Fibroblast of skin of scalp (primary cell): ENCODE measurements at places on chromosomes 13 and 19.

DNA sequence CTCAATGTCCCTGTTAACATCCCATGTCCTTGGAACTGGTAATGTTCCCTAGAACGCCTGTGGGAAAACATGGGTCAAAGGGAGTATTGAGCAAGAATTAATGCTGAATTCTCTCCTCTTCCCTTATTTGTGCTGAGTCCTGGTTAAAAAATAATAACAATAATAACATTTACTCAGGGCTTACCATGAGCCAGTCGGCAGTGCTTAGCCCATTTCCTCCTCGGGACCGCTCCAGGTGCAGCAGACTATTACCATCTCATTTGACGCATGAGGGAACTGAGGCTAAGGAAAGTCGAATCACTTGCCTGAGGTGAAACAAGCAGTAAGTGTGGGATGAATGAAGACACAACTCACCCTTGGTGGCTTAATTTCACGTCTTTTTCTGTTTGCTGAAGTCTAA, 33.6 kb upstream of the SLC15A1 start:
- DNase-seq, result no peak

DNA sequence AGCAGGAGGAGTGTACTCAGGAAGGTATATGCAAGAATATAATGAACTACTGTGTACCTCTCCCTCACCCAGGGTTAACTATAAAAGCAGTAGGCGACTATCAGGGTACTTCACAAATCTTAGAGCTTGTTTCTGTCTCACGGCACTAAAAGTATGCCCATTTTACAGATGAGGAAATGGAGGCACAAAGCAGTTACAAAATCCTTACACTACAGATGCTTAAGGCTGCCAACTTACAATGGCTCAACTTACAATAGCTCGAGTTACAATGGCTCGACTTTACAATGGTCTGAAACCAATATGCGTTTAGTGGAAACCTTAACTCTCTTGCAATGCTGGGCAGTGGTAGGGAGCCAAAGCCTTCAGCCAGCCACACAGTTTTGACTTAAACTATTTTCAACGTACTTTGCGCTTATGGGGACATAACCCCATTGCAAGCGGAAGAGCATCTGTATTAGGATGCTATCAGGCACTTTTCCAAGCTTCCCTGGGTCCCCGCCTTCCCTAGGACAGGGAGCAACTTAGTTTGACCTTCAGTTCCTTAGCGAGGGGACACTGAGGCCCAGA, 4.1 kb downstream of the FCER2 start:
- DNase-seq, result no peak

DNA sequence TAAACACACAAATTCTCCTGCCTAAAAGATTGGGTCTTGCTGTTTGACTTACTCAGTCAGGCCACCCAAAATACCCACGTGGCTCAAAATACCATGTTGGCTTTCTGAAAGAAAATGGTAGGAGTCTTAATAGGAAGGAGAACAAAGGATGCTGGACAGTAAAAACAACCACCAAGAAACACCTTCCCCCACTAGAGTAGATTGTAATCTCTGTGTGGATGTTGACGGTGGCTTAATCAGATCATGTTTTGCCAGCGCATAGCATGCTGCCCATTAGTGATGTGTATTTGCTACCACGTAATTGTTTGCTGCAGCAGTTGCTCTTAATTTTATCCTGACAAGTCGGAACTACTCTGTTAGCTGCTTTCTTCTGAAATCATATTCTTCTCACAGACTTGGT, 1229.3 kb upstream of the SLC10A2 start:
- DNase-seq, result no peak

DNA sequence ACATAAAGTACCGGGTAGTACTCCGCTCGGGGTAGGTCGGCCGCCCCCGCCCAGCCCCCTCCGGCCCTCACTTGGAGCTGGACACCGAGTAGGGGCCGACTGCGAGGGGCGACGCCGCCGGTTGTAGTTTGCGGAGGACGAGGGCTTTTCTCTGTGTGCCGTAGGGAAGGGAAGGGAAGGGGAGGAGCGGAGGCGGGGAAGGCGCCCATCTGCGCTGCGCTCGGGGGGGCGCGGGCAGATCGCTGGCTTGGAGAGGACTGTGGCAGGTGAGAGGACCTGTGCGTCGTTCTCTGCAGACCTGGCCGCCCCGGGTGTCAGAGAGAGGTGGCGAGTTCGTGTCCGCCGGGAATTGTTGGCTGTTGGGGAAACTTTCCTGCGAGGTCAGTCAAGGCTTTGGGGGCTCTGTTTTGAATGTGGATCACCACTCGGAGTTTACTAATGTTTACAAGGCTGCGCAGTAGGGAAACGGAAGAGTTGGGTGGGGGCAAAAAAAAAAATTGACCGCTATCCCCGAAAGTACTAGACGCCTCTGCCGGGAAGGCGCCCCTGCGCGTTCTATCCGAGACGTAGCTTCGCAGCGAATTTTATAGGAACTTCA, 1.4 kb downstream of the ING1 start:
- peak; percentile 34 for DNase-seq

- DNase-seq, result no peak
Measured at GRCh38 chr19:49468199-49468598, 5.8 kb upstream of the FLT3LG start.

GRCh38 chr19:18060472-18060871, 26.3 kb downstream of the IL12RB1 start:
- DNase-seq, result no peak

GRCh38 chr19:39557811-39558623, 18.1 kb upstream of the EID2 start:
- DNase-seq, result no peak
